GM06990 (cell line): ENCODE measurements at places on chromosomes 12 and 14.
A peak's percentile ranks its signal among the peaks of the same experiment; 100 is the strongest.

DNA sequence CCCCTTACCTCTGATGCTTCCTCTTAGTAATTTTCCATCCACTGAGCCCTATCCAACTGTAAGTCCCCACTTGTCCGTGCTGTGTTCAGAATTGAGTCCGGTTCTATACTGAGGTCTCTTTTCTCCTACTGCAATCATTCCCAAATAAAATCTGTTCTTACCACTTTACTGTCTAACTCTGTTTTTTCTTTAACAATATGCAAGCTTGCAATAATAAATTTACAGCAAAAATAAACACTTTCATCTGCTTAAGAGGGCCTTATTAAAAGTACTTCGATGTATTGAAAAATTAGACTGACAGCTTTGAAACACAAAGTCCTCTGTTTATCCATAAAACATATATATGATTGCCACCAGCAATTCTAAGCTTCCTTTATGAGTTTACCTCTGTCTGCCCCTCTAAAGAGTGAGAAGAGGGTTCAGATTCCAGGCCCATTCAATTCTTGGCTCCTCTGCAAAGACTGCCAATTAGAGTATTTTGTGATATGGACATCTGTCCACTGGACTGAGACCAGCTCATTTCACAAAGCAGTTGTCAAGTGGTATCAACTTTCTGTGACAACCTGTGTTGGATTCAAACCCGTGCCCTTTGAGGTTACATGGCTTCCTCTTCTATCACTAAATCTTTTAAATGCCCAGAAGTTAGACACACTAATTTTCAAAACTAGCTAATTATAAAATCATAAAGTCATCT lies 39.9 kb upstream of the G2E3 start:
- no peak for DNase-seq

- DNase-seq: no peak
Measured at GRCh38 chr14:43042408-43042807, 1435.7 kb downstream of the LRFN5 start.

DNA sequence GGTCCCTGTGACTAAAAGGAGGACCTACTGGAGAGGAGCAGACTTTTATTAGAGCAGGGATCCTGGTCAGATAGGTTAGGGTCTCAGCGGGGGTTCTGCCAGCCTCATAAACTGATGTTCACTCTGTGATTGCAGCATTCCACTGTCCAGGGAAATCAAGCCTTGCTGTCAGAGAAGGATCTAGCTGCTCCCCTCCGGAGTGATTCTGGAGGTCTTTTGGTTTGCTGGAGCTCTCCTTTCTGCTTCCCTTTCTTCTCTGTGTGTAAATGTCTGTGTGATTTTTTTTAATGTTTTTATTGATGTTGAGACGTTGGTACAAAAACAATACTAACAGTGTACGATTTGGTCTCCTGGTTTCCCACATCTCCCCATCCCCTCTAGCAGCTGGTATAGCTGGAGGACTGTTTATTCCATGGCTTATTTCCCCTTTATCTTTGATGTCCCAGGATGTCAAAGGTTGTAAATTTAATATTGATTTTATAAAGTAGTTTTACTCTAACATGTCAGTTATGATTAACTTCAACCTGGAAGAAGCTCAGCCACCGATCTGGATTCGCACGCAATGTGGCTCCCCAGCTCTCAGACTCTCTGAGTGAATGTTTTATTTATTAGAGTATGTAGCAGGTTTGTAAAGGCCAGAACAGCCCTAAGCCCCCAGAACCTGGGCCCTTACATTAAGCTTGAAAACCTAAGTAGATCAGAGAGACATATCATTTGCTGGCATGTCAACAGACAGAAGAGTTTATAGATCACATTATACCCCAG lies 202.3 kb upstream of the G2E3 start:
- no peak for DNase-seq

DNA sequence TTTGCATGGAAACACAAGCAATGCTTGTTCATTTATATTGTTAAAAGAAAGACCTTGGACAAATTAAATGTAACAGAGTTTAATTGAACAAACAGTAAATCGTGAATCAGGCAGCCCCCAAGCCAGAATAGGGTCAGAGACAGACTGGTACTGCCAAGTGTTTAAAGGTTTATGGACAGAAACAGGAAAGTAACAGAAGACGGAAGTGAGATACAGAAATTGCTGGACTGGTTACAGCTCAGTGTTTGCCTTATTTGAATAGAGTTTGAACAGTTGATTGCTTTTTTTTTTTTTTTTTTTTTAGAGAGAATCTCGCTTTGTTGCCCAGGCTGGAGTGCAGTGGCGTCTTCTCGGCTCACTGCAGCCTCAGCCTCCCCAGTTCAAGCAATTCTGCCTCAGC lies 50.3 kb downstream of the DAO start:
- no peak for DNase-seq

GRCh38 chr14:89241257-89241656 lies 175.8 kb downstream of the FOXN3 start:
- DNase-seq: no peak

DNA sequence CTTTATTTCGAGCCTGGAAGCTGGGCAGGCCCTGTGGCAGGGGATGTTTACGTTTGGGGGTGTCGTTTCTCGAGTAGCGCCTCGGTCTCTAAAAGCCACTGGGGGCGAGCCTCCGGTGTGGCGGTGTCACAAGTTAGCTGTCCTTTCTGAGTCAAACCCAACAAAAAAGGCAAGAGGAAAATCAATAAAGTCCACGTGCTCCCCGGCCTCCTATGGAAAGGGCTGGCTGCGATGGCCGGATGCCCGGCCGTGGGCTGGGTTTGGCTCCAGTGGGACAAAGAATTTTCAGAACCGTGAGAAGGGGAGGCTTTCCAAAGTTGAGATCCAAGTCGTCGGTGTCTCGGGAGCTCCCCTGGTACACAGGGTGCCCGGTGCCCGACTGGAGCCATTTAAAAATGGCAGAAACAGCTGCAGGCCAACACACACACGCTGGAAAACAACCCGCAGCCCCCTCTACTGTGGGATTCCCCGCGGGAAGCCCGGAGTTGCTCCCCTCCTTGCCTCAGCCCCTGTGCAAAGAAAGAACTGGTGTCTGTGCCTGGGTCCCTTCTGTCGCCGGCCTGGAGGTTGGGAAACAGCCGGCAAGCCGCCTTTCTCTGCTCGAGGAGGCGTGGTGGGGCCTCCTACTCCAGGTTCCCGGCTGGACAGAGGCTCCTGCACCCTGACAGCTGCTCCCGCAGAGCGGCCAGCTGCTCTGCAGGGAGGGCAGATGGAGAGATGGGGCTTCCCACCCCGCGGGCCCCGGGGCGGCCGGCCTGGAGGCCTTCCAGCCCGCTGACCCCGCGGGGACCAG lies 1.9 kb downstream of the BCL7A start:
- no peak for DNase-seq

GRCh38 chr12:125214289-125214688 lies 149.1 kb downstream of the AACS start:
- no peak for DNase-seq

GRCh38 chr12:51103977-51104376 lies 20.6 kb upstream of the CSRNP2 start:
- DNase-seq: no peak

DNA sequence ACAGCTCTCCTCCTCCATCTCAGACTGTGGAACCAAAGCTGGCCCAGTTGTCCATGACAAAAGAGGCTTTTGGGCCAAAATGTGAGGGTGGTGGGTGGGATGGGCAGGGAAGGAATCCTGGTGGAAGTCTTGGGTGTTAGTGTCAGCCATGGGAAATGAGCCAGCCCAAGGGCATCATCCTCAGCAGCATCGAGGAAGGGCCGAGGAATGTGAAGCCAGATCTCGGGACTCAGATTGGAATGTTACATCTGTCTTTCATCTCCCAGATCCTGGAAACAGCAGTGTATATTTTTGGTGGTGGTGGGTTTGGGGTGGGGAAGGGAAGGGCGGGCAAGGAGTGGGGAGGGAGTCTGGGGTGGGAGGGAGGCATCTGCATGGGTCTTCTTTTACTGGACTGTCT lies 11.8 kb upstream of the TAMALIN start:
- no peak for DNase-seq

DNA sequence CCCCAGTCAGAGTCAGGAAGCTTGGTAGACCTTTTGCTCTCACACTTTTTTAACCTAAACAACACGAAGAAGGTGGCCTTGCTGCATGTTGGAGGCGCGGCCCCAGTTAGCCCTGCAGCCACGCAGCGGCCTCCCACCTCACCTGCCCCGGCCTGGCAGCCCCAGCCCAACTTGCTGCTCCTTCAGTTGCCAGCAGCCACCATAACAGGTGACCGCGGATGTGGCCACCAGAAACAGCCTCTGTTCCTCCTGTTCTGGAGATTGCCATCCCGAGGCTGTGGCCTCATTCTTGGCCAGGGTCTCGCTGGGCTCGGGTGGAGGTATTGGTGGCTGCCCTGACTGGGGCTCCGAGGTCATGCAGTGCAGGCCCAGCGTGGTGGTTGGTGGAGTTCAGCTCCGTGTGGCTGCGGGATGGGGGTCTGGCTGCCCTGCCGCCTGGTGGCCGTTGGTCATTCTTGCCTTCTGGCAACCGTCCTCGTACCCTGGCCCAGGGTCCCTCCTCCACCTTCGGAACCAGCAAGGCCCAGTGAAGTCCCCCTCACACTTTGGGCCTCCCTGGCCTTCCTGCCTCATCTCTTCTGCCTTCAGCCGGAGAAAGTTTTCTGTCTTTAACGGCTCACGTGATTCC lies 20.7 kb upstream of the TEX22 start:
- DNase-seq: no peak

DNA sequence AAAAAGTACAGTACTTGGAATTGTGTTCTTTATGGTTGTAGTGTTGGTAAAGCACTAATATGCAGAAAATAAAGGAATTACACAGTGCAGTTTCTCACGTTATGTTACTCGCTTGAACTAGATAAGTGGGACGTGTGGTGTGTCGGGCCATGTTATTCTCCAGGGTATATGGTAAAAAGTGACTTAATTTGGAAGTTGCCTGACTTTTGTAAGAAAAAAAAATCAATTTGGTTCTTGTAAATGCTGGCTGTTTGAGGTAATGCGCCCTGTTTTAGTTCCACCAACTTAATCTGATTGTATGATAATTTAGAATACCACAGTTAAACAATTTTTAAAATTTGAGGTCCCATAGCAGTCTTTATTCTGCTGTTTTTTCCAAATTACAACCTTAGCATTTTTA lies 4.1 kb downstream of the ARF6 start:
- no peak for DNase-seq

DNA sequence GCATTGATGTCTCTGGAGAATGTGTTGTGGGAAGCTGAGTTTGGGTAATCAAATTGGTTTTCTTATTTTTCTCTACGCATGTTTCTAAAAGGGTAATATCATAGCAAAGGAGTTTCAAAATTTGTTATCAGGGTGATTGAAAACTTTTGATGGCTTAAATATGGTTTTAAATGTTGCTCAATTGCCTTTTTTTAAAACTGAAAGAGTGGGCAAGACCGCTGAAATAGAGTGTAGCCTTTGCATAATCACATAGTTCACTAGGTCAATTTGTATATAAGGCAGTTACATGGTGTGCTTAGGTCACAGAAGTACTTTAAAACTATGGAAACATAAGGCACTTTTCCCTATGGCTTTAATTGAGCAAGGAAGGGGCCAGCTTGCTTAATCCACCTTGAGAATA lies 167.4 kb downstream of the SNAPC1 start:
- no peak for DNase-seq

- DNase-seq: no peak
Measured at GRCh38 chr12:14849661-14850060, 6.3 kb upstream of the ART4 start.

DNA sequence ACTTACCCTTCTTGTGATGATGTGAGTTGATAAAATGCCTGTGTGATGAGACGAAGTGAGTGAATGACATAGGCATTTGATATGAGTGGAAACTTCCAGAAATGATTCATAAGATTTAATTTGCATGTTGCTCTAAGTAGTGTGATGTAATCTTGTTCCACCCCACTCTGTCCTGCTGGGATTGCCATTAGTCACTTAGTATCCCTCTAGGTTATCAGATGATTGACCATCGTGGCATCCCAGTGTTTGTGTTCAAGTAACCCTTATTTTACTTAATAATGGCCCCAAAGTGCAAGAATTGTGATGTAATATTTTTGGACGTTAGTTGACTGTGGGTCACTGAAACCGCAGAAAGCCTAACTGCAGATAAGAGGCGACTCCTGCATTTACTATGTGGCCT lies 214.4 kb upstream of the DIO2 start:
- DNase-seq: no peak

GRCh38 chr12:112844814-112845565 lies 53.4 kb downstream of the RPH3A start:
- DNase-seq: no peak

GRCh38 chr12:53999559-54000115 lies 324 bp upstream of the HOXC9 start:
- no peak for DNase-seq

GRCh38 chr14:79325071-79325470 lies 886.2 kb downstream of the DIO2 start:
- no peak for DNase-seq

- no peak for DNase-seq
Measured at GRCh38 chr14:96177766-96178375, 26.8 kb upstream of the BDKRB2 start.

- DNase-seq: no peak
Measured at GRCh38 chr14:69152902-69153151, at the start of gene DCAF5. Gene DCAF5 (minus strand): TSS chr14:69153119. CDS start chr14:69152978, 141 bp downstream.

GRCh38 chr12:43806737-43807072 lies 588 bp upstream of the TWF1 start:
- DNase-seq: no peak

- no peak for DNase-seq
Measured at GRCh38 chr12:92136965-92137721, 8.5 kb downstream of the BTG1 start.

- no peak for DNase-seq
Measured at GRCh38 chr12:115872212-115872611, 405.3 kb downstream of the MED13L start.

GRCh38 chr12:92987362-92987761 lies 58.3 kb upstream of the EEA1 start:
- DNase-seq: peak; percentile 60

GRCh38 chr12:95102916-95103671 lies 29.7 kb upstream of the NR2C1 start:
- DNase-seq: peak; percentile 84

DNA sequence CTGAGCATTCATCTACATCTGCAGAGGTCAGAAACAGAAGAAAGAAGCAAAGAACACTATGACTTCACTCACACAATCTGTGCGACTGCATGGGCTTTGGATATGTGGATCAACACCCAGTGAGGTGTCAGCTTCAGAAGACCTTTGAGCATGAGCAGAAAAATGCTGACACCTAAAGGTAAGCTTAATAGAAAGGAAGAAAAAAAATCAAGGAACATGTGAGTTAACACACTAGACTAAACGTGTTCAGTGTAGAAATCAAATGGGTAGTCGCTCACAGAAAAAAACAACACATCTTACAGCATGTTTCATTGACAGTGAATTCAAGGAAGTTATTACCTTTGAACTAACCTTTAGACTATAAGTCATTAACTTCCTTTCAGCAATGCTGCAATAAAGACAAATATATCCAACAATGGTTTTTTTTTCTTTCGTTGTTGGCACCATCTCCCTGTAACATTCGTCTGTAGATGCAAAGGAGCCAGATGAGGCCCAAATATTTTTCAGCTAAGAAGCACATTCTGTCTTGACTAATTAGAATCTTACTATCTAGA lies 30.9 kb downstream of the RTRAF start:
- DNase-seq: no peak

DNA sequence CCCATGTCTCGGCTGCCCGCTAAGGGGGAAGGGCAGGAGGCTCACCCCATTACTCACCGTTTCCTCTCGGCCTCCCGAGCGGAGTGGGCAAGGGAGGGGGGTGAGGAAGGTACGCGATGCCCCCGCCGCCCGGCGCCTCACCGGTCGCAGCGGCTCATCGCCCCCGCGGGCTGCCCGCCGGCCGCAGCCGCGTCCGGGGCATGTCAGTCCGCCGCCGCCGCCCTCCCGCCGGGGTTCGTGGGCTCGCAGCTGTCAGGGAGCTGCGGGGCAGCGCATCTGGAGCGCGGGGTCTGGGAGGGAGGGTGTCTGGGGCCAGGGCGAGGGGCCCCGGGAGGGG lies 461 bp downstream of the SLC8A3 start:
- DNase-seq: peak; percentile 56
